Activated gamma-delta T cell treated with anti-CD3 and anti-CD28 coated beads, Interleukin-2, amount 50 U/mL, for 16 hours (primary cell): ENCODE measurements at places on chromosomes 4 and X.

DNA sequence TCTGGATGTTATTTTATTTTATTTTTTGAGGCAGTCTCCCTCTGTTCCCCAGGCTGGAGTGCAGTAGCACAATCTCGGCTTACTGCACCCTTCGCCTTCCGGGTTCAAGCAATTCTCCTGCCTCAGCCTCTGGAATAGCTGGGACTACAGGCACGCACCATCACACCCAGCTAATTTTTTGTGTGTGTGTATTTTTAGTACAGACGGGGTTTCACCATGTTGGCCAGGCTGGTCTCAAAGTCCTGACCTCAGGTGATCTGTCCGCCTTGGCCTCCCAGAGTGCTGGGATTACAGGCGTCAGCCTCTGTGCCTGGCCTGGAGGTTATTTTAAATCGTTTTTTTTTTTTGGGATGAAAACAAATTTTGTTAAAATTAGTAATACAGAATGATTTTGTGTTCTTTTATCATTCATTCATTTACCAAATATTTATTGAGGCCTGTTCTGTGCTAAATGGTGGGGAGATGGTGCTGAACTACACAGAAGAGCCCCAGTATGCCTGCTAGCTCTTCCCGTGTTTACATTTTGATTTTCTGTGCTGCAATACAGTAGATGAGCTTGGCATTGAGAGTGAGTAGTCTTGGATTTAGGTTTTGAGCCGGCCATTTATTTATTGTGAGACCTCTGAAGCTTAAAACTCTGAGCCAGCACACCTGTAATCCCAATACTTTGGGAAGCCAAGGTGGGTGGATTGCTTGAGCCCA, 22.7 kb downstream of the ADD1 start:
- DNase-seq = no peak

GRCh38 chrX:54042609-54043021, 1.7 kb downstream of the PHF8 start:
- DNase-seq = no peak

DNA sequence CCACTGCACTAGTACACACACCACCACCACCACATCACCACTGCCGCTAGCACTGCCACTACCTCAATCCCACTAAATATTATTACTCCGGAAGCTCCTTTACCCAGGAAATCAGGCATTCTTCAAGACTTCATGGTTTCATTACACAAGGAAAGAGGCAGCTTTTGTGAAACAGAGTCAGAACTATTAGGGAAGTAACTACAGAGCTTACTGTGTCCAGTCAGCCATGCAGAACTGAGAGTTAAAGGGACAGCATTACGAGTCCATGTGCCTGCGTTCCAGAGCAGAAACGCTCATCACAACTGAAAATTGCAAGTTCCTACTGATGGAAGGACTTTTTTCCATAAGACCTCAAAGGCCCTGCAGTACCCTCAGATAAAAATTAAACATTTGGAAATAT, 103.2 kb upstream of the FRG1 start:
- no peak for DNase-seq

DNA sequence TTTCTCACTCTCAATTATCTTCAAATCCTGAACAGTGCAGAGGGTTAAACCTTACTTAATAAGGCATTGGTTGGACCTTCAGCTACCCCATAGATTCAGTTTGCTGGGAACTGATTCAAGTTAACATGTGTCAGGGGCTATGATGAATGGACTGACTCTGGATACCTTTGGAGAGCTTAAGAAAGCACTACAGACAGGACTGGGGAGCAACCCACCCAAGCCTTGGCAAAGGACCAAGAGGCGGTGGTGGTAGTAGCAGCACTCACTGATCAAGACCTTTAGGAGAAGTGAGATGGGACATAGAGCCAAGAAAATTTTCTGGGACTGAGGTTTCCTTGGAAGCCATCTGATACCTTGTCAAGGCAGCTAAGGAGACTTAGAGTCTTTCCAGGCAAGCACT, 43.0 kb upstream of the TAPT1 start:
- DNase-seq = no peak

DNA sequence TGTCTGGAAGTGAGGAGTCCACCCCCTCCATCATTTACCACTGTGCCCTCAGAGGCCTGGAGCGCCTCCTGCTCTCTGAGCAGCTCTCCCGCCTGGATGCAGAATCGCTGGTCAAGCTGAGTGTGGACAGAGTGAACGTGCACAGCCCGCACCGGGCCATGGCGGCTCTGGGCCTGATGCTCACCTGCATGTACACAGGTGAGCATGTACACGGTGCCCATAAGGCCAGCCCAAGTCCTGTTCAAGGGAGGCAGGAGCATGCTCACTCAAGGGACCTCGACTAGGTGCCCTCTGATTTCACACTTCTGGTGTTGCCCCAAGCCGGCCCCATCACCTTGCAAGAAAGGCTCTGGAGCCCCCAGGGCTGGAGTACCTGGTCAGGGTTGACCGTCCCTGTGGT, 13.4 kb upstream of the MSANTD1 start:
- DNase-seq = no peak

DNA sequence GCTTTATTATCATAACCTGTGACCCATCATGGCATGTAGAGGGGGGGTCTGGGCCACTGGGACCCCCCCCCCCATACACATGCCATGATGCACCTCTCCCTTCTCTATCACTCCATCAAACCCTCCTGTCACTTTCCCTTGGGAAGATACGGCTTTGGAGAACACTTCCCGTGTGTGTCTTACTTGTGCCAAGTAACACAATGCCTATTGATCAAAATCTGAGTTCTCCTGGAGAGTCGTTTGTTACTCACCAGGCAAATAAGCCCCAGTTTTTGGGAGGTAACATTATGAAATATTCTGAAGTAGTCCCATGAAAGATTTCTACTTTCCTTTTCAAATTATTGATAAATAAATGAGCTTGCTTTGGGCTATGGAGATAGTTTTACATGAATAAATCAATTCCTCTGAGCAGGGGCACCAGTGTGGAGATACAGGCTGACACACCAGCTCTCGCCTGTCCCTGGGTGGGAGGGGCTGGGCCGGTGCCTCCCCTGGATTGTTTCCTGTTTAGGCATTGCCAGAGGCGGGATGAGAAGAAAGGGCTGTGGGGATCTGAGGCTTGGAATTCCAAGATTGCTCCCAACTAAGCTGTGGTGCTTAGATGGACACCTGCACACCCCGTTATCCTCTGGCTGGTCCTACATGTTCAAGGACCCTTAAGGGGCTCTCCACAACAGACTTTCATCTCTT, 63.2 kb upstream of the WWC2 start:
- DNase-seq = no peak

- DNase-seq = no peak
Measured at GRCh38 chrX:87961471-87961870, 443.9 kb downstream of the KLHL4 start.

GRCh38 chr4:184420402-184420801, 53.9 kb downstream of the IRF2 start:
- DNase-seq = no peak

GRCh38 chrX:3589474-3589873, 124.0 kb downstream of the PRKX start:
- DNase-seq = no peak

GRCh38 chrX:20531667-20532066, 265.0 kb upstream of the RPS6KA3 start:
- DNase-seq = no peak

DNA sequence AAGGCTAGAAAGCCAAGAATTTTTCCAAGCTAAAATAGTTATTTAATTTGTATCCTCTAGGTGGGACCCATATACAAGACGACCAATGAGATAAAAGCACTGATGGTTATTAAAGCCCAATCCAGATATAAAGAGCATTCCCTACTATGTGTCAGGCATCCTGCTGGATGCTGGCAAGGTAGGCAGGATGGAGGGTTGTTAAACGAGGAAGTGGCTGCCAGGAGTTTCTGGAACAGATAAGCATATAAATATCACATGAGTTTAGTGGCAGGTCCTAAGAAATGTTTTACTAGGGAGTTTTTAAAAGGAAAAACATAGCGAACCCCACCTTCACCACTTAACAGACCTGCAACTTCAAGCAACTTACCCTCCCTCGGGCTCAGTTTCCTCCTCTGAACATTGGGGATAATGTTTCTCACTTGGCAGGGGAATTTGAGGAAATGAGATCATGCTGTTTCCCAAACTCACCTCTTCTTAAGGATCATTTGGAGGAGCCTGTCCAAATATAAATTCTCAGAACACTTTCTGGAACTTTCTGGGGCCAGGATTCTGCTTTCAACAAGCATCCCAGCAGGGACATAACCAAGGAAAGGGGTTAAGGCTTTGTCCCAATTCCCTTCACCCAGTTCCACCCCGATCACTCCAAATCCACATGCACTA, 94.3 kb upstream of the LDB2 start:
- no peak for DNase-seq

GRCh38 chr4:22237846-22238494, 277.9 kb downstream of the ADGRA3 start:
- DNase-seq = no peak

DNA sequence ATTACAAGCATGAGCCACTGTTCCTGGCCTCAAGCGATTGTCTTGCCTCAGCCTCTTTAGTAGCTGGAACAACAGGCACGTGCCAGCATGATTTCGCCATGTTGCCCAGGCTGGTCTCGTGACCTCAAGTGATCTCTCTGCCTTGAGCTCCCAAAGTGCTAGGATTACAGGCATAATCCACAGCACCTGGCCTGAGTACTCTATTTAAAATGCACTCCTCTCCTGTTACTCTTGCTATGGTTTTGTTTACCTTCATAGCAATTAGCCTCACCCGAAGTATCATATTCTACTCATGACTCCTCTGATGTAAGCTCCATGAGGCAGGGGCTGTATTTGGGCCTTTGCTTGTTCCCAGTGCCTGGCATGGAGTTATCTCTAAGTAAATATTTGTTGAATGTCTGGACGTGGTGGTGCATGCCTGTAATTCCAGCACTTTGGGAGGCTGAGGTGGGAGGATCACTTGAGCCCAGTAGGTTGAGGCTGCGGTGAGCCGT, 92.5 kb upstream of the SLC34A2 start:
- DNase-seq = no peak

DNA sequence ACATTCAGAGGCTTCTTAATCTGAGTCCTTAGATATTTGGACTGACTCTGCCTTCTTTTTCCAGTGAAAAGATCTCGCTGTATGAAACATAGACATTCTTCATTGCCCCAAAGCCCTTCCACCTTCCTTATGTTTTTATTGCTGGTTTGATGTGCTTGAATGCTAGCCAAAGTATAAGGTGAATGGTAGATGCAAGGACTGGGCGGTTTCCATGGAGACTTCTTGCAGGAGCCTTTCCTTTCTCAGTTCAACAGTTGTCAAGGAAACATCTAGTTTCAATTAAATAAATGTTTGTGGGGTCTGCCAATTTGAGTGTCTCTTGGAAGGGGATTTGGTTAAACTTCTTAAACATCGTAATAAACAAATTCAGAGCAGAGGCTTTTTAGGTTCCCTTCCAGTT, 46.0 kb downstream of the REPS2 start:
- DNase-seq = no peak

DNA sequence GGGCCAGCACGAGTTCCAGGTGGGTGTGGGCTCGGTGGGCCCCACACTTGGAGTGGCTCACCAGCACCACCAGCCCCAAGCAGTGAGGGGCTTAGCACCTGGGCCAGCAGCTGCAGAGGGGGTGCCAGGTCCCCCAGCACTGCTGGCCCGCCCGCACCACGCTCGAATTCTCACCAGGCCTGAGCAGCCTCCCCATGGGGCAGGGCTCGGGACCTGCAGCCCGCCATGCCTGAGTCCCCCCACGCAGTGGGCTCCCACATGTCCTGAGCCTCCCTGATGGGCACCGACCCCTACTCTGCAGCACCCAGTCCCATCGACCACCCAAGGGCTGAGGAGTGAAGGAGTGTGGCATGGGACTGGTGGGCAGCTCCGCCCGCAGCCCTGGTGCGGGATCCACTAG, 593.4 kb downstream of the GABRG1 start:
- no peak for DNase-seq

DNA sequence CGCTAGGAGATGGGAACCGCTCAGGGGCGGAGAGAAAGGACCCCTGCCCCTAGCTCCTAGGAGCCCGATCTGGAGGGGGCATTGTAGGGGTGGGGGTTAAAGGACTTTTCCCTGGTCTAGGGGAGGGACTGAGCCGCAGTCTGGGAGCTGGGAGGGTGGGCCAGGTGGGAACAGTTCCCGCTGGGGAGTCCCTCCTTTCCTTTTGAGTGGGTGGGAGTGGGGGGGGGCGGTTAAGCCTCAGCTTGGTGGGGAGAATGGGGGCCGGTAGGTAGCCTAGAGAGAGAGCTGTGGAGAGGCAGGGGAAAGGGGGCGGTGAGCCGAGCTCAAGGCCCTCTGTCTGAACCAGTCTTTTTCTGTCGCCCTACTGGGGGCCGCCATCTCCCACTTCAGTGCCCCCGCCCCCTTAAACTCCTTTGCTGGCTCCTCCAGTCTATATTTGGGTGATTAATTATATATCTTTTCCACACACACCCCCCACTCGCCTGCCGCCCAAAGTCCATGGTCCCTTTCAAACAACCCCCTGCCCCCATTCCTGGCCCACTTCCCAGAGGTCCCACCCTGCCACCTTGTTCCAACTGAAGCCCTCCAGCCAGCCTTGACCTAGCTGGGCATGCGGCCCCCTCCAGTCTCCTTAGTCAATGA, 822 bp downstream of the ZNF275 start:
- DNase-seq = no peak

DNA sequence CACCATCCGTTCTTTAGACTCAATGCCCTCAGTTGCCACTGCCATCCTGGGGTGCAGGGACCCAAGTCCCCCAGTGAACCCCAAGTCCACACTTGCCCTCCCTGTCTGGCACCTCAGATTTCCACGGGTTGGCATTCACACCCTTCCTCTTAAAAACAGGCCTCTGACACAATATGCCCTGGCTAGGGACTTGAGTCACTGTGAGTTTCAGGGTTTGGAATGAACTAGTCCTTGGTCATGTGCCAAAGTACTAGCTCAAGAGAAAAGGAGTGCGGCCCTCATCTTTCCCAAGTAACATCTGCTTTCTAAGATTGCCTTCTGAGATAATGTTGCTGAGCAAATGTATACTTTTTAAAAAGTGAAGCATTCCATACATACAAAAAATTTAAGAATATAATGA, 134.0 kb downstream of the MID1 start:
- no peak for DNase-seq

DNA sequence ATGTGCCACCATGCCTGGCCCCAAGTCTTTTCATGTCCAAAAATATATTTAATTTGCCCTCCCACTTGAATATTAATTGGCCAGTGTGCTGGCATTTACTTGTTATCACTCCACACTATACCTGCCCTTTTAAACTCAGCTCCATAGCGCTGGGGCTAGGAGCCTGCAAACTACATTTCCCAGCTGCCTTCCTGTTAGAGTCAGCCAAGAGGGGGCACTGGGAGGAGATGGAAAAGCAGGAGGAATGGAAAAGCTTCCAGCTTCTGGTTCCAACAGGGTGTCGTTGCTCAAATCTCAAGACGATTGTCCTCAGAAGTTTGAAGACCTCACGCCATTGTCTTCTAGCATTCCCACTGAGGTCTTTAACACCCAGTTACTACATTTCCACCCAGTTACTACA, 315.5 kb downstream of the BCOR start:
- no peak for DNase-seq

- DNase-seq = no peak
Measured at GRCh38 chrX:68139791-68140190, 293.5 kb downstream of the OPHN1 start.

DNA sequence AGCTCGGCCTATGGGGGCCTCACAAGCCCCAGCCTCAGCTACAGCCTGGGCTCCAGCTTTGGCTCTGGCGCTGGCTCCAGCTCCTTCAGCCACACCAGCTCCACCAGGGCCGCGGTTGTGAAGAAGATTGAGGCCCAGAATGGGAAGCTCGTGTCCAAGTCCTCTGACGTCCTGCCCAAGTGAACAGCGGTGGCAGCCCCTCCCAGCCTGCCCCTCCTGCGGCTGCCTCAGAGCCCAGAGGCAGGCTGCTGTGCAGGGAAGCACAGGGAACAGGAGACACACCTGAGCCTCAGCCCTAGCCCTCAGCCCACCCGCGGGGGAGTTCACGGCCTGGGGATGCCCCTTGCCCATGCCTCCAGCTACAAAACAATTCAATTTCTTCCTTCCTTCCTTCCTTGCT, 75.7 kb upstream of the ZXDA start:
- DNase-seq = no peak
